ENCODE measurements at places on chromosomes 11 and 22. TPM values are rescaled to one million over a fixed set of nuclear protein-coding genes. Genes with fewer than 3 reads are reported as not detected.

DNA sequence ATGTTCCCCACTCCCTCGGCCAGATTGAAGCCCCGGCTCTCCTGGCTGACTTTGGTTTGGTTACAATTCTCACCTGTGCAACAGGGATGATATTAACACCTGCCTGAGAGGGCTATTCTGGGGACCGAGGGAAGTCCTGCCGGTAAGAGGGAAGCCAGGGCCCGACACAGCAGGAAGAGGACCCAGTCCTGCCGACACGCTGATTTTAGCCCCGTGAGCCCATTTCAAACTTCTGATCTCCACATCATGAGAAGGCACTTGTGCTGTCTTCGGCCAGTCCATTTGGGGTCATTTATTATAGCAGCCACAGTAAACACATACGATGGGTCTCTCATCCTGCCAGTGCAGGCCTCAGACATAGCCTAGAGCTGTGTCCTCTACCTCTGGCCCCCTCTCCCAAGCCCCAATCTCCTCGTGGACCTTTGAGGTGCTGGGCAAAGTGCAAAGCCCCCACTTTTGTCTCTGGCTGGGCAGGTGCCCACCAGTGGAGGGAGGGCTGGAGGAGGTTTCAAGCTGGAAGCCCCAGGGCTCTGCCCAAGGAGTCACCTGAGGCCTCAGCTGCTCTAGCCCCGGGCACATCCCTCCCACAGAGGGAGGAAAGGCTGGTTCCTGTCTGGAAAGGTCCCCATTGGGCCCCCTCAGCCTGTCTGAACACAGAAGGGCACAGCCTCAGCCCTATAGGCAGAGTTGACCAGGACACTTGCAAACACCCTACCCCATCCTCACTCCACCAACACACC is 59.1 kb upstream of the FGF3 start:
- no peak for DNase-seq

GRCh38 chr11:43360361-43361032 is 1.8 kb downstream of the TTC17 start:
- no peak for DNase-seq

DNA sequence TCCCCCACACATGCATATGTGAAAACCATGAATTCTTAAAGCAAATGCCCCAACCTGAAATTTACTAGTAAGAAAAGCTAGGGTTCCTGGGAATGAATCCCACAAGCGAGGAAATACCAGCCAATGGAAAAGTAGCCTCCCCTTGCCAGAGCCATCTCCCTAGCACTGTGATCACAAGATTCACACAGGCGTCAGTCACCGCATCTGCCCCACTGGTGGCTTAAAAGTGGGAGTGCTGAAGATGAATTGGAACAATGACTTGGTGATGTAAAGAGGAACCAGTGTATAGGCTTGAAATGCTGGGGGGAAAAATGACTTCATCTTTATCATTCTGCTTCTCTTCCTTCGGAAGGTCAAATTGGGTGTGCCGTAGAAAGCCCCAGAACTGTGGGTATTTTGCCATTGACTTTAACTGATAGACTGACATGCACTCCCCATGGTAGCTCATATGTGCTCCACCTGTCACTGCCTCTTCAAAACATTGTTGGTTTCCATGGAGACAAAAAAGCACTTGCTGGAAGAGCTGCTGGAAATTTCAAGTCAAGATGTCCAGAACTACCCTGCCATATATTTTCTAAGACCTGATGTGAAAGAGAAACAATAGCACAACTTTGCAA is 19.2 kb upstream of the ASPHD2 start:
- DNase-seq: no peak

DNA sequence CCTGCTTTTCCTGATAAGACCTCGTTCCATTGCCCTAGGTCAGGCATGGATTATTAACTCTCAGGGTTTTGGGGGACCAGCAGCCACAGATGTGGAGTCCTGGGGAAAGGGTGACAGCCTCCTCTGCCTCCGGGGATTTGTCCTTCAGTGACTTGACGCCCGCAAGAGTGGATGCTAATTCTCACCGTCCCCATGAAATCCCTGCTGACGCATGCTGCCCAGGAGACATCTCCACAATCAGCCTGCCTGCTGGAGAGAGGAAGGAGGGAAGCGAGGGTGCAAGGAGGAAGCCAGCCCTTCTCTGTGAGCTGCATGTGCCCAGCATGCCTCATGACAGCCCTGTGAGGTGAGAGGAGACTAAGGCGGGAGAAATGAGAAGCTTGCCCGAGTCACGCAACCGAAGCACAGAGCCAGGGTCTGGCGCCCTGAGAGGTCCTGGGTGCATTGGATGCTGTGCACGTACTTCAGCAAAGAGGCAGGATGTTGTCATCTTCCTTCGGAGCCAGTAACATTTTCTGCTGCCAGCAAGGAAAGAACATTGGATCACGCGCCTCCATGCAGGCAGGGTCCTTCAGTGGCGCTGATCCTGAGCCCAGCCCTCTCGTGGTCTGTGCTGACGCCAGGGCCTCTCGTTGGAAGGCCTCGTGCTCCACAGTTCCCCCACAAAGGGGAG is 27.3 kb upstream of the KRTAP5-6 start:
- DNase-seq: no peak

DNA sequence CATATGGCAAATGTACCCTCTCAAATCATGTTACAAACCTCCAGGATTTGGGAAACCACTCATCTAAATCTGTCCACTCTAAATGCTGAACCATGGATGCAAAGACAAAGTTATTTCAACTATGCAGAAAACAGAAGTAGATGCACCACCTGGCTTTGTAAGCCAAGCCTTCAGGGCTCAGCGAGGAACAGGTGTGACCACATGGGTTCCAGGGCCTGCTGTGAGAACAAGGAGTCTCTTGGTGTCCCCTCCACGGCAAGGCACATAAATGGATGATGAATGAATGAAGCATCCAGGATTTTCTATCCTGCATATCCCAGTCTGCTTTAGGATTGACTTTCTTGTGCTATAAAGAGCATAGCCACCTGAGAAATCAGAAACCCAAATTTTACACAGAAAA is 284.5 kb downstream of the LARGE1 start:
- no peak for DNase-seq

DNA sequence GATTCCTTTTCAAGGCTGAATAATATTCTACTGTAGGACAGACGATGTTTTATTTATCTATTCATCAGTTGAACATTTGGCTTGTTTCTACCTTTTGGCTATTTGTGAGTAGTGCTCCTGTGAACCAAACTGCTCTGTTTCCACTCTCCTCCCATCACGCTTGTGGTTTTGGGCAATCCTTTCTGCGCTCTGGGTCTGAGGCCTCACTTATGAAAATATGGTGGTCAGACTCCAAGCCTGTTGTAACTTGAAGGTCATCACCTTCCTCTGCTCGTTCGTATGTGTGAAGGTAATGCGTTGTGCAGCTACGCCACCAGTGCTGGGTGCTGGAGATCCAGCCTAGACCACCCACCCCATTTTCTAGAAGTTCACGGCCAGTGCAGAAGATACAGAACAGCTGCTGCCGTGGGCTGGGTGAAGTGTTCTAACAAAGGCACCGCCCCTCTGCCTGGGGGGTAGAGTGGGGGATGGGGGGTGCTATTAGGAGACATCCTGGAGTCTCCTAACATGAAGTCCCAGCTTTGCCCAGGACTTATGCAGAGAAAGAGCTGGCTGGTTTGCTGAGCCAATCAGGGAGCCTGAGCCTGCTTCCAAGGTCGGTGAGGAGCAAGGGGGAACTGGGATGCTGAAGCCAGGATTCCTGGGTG is 21.0 kb downstream of the PTPN5 start:
- DNase-seq: no peak

- no peak for DNase-seq
Observed at GRCh38 chr22:19579880-19580279, 55.7 kb upstream of the CLDN5 start.

DNA sequence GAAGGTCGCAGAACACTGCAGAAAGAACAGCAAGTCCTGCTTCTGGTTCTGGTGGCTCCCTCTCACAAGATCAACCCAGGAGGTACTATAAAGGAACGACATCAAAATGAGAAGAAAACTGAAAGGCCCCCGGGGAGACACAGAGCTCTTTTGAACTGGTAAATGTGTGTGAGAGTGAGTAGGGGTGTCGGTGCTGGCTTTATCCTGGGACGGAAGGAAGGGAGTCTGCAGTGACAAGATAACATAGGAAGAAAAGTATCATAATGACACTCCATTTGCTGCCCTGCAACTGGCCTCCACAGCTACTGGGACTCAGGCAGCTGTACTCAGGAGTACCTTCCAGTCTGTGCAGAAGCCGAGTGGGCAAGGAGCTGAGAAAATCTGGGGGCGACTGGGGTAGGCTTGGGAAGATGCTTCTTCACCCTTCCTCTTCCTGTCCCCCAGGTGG is 60.9 kb downstream of the ENTHD1 start:
- no peak for DNase-seq

GRCh38 chr11:29119707-29120618 is 896.9 kb downstream of the KCNA4 start:
- peak; percentile 91 for DNase-seq

GRCh38 chr22:17109113-17109865 is 11.9 kb downstream of the TMEM121B start:
- no peak for DNase-seq

DNA sequence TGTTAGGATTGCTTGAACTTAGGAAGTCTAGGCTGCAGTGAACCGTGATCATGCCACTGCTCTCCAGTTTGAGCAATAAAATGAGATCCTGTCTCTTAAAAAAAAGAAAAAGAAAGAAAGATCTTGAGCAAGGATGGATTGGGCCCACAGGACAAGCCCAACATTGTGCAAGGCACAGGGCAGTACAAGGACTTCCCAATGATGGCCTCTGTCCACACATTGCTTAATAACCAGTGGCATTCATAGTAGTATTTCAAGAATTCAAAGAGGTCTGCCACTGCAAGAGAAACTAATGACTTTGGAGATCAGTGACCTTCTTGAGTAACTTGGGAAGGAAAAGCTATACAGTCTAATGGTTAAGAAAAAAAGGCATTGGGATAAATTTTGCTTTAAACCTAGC is 44.6 kb downstream of the SEZ6L start:
- no peak for DNase-seq

DNA sequence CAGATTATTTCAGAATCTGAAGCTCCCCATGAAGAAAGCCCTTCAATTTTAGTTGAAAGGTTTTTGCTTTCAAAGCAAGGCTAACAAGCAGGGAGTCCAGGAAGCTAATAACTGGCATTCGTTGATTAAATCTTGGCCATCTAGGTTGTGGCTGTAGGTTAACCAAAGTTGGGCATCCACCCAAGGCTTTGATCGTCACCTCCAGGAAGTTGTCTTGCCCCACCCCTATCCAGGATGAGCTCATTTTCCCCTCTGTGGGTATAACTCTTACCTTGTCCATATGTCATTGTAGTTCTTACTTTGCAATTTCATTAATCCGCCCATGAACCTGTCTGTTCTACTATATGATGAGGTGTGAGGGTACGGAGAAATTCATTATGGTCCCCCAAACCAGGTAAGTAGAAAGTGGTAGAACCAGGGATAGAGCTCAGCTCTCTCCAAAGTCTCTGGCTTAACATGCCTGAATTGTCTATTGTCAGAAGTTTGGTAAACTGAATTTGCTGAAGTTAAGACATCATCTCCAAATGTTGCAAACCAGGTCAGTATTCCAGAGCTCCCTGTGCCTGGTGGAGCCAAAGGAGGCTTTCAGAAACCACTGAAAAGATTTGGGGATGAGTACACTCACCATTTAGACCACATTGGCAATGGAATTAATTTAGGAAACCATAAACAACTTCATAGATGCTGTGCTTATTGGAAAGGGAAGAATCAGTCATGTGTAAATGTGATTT is 97.1 kb downstream of the CD44 start:
- DNase-seq: peak; percentile 71

The KCNQ1OT1 gene
- total RNA-seq: 0.44 TPM
